ENCODE measurements at places on chromosomes 2 and 18.

DNA sequence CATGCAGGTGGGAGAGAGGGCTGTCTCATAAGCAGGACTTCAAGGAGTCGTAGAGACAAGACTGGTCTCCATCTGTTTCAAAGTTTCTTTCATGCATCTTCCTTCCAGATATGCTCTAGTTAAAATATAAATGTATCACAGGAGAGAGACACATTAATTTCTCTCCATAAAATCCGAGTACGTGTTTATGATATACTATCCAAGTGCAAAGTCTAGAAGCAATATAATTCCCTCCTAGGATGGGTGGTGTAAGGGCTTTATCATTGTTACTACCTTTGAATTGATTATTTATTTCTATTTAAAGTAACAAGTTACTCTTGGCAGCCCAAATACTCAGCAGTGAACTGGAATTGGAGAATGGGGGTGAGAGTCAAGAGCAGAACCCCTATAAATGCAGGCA is 172.3 kb downstream of the LRRTM1 start:
- DNase-seq: no peak

DNA sequence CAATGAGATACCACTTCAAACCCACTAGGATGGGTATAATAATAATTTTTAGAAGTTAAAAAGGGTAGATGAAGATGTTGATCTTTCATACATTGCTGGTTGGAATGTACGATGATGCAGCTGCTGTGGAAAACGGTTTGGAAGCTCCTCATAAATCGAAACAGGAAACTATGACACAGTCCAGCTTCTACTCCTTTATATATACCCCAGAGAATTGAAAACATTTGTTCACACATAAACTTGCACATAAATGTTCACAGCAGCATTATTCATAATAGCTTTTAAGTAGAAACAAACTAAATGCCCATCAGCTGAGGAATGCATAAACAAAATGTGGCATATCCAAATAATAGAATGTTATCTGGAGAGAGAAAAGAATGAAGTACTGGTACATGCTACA is 95.0 kb downstream of the STRADB start:
- DNase-seq: no peak

- no peak for DNase-seq
These were observed 21.7 kb downstream of the HS1BP3 start for GRCh38 chr2:20629181-20629580.

GRCh38 chr18:55012008-55012407 is 52.7 kb upstream of the CCDC68 start:
- DNase-seq: no peak

DNA sequence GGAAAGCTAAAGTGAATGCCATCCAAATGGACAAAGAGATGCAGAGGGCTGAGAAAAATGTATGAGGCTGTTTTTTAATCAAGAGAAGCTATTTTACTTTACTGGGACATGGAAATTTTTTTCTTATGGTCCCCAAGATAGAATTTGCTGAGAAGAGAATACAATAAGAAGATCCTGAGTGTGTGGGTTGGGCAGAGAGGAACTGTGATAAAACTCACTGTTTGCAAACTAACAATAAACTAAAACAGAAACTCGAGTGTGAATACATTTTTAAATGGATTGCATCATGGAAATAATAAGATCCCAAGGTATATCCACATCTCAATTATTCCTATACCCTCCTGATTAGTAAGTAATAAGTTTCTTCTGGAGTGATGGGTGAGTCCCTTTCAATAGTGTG is 4.4 kb downstream of the NEB start:
- no peak for DNase-seq

All from activated CD4-positive, alpha-beta T cell treated with anti-CD3 and anti-CD28 coated beads, Interleukin-2, amount 50 U/mL, for 1 hour (primary cell).